Lower lobe of right lung (tissue), 2 donors: ENCODE measurements at places on chromosomes 2 and 18. TPM values are rescaled to one million over a fixed set of nuclear protein-coding genes. Genes with fewer than 3 reads are reported as not detected.

ARHGAP15 gene
- total RNA-seq: 18.5 TPM

DNA sequence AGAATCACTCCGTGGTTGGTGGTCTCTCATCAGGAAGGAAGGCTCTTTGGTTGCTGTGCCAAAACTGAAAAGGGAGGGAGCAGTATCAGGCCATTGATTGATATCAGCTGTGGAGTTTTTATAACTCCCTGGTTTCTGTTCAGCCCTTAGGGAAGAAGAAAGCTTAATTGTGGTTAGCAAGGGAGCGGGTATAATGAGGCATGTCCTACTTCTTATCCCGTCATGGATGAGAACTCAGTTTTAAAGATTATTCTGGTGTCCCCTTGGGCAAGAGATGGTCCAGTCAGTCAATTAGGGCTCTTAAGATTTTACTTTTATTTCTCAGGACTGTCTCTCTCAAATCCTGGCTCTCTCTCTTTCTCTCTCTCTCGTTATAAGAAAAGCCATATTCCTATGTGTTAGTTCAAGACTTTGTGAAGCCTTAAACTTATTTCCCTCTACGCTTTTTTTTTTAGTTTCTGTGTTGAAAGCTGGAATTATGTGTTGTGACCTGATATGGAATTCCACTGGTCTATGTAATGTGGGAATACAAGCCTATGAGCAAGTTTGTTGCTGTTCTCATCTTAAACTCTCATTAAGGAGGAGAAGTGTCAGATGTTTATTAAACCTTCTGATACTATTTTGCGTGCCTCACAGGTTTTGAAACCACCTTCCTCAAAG lies 514.0 kb upstream of the CDH2 start:
- no peak for DNase-seq
- no peaks in the 10 kb centered on the region for H3K36me3 ChIP-seq
- no peak overlapping the region for H3K4me3 ChIP-seq
- no peaks in the 10 kb centered on the region for H3K4me1 ChIP-seq

GRCh38 chr2:234468503-234468902 lies 28.4 kb downstream of the ARL4C start:
- H3K27ac ChIP-seq: no peak overlapping the region
- H3K27me3 ChIP-seq: no peaks in the 10 kb centered on the region
- H3K36me3 ChIP-seq: no peaks in the 10 kb centered on the region
- no peak overlapping the region for H3K4me3 ChIP-seq

DNA sequence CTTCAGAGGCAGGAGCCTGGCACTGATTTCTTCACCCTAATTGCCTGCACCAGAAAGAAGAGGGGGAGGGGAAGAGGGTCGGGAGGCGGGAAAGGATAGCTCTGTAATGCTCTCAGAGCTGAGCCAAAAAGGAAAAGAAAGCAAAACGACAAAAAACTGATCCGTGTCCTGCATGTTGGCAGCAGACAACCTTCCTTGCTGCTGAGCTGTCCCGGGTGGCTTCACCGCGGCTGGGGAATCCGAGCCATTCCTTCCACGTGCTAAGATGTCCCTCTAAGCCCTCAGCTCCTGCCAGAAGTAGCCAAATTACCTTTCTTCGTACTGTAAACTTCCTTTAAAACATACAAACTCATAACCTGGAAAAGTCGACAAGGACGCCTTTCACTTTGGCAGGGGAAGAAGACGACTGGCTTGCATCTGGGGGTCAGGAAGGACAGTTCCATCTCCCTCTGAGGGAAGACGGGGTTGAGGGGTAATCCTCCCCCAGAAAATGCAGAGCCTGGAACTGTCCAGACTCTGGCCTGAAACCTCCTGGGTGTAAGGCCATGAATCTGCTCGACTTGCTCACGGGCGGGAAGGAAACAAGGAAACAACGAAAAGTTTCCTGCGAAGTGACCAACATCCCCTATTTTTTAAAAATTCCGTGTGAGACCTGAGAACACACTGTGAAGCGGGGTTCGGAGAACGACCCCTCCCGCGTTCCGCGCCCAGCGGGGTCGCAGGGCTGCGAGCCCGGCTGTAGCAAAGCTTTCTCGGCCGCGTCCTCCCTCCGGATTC lies 7.7 kb downstream of the OTX1 start:
- H3K27ac ChIP-seq: no peak overlapping the region
- H3K4me1 ChIP-seq: peaks cover 64% of the 10 kb centered on the region
- H3K36me3 ChIP-seq: no peaks in the 10 kb centered on the region
- peaks cover 100% of the 10 kb centered on the region for H3K27me3 ChIP-seq
- DNase-seq: no peak

PLCL1 gene
- 6.3 TPM for total RNA-seq

- H3K4me1 ChIP-seq: peaks cover 24% of the 10 kb centered on the region
- H3K27me3 ChIP-seq: no peaks in the 10 kb centered on the region
- no peak for DNase-seq
- no peak overlapping the region for H3K4me3 ChIP-seq
- H3K27ac ChIP-seq: no peak overlapping the region
Measured at GRCh38 chr18:61992923-61993322, 100.1 kb upstream of the RNF152 start.

CXCR4 gene
- total RNA-seq: 55.1 TPM

NEU2 gene
- not detected for total RNA-seq

DNA sequence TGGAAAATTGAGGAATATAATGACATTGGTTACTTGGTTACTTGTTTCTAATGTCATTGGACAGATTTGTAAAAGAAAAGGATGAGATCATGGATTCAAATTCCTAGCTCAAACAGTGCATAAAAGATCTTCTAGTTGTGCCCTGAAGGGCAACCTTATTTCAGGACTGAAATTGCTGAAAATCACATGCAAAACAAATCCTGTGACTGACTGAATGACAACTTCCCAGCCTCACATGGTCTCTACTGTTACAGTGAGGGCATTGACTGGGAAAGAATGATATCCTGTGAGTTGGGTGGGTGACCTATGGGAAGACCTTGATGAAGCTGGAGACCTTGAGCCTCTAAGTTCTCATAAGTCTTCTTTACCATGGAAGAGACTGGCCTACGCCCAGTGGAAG lies 90.4 kb upstream of the HAAO start:
- no peaks in the 10 kb centered on the region for H3K36me3 ChIP-seq
- no peak for DNase-seq
- no peaks in the 10 kb centered on the region for H3K27me3 ChIP-seq
- no peak overlapping the region for H3K4me3 ChIP-seq
- H3K4me1 ChIP-seq: peaks cover 20% of the 10 kb centered on the region

GRCh38 chr2:37180006-37180639 lies 8.3 kb downstream of the SULT6B1 start:
- H3K27ac ChIP-seq: no peak overlapping the region
- no peaks in the 10 kb centered on the region for H3K4me1 ChIP-seq
- peaks cover 6% of the 10 kb centered on the region for H3K27me3 ChIP-seq
- no peaks in the 10 kb centered on the region for H3K36me3 ChIP-seq
- no peak overlapping the region for H3K4me3 ChIP-seq

IL36B gene
- total RNA-seq: not detected
